NCI-H1105 treated with DMSO at 0.1 percent for 48 hours (cell line): ENCODE measurements at places on chromosomes 4 and X.

DNA sequence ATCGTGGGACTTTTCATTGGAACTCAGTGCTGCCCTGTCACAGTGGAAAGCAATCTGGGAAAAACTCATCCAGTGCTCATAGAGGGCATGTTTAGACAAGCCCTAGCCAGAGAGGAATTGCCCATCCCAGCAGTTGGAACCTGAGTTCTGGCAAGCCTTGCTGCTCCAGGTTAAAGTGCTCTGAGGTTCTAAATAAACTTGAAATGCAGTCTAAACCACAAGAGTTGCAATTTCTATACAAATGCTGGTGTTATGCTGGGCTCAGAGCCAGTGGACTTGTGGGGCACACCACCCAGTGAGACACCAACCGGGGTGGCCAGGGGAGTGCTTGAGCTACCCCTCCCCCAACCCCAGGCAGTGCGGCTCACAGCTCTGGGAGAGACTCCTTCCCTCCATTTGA, 142.8 kb upstream of the PPP1R2C start:
- DNase-seq = peak; percentile 48

DNA sequence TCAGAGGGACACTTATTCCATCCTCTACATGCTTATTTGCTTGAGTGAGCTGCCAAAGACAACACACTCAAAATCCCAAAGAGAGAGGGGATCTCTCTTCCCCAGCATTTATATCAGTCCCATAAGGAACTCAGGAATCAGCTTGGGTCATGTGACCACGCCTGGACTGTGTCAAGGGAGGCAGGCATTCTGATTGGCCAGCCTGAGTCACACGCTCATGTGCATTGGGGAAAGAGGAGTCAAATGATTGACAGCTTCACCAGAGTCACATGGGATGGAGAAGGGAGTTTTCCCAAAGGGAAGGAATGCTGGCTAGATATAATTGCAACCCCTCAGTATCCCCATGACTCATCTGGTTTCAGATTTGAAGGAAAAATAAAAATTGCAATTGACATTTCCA, 49.0 kb downstream of the RWDD4 start:
- DNase-seq = no peak

DNA sequence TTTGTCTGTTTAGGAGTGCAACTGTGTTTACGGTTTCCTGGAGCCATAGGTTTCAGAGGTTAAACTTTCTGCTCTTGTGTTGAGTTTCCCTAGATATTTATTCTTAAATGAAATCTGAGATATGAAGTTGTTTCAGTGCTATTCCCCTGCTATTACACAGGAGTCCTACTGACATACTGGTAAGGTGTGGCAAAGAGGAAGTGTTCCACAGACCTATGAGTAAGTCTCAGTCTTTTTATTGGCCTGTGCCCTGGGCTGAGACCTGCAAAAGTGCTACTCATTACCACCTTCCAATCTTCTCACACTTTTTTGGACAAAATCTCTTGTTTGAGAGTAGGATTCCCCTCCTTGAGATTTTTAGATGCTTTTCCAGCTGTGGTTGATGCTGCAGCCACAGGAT, 35.6 kb upstream of the MAGEA8 start:
- DNase-seq = no peak

DNA sequence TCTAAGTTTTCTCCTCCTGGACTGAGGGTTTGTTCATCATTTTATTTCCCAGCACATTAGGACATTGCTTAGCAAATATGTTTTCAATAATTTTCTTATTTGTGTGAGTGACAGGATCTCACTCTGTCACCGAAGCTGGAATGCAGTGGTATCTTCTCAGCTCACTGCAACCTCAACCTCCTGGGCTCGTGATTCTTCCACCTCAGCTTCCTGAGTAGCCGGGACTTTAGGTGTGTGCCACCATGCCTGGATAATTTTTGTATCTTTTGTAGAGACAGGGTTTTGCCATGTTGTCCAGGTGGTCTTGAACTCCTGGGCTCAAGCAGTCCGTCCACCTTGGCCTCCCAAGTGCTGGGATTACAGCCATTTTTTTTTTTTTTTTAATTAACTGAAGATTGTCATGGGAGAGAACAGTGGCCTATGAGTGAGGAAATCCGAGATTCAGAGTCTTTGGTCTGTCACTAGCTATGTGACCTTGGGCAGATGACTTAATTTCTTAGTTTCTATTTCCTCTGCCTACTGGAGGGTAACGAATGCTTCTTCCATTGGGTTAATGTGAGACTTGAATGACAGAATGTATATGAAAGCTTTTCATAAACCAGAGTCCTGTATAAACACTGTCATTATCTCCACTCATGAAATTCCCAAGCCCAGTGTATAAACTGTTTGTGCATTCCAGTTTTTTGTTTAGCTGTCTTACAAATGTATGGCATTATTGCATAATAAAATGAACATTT, 23.9 kb downstream of the MOB1B start:
- no peak for DNase-seq

GRCh38 chrX:46620505-46620904, 46.9 kb downstream of the CHST7 start:
- DNase-seq = no peak

- no peak for DNase-seq
These were observed 353.8 kb upstream of the CASK start for GRCh38 chrX:42276982-42277690.

GRCh38 chr4:35883108-35883507, 361.2 kb downstream of the ARAP2 start:
- DNase-seq = no peak

DNA sequence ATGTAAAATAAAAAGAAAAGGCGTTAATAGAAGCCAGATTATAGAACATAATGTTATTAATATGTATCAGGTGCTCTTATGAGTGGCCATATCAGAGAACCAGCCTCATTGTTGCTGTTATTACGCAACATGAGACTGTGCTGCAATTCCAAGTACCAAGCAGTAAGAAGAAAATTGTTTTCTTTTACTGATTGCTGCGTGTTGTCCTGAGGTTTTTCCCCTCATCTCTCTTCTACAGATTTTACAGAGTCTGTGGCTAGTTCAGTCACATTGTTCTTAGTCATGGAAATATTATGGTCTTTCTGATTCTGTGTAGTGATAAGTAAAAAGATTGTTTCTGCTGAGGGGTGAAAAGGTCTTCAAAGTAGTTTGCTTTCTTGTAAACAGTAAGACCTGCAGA, 55.9 kb downstream of the NPNT start:
- no peak for DNase-seq

DNA sequence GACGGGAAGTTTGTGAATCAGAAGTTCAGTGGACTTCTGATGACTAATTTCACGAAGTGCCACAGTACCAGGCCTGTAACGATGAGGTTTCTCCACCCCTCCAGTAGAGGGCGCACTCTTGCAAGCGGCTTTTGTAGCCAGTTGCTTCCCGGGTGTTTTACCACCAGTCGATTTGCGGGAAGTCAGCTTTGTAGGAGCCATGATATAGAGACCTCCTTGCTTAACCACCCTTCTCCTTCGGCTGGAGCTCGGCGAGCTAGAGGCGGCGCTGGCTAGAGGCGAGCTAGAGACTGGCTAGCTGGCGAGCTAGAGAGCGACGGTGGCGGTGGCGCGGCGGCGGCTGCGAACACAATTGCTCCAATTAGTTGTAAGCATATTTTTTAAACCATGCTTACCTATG, 72.0 kb downstream of the IL1RAPL1 start:
- no peak for DNase-seq

DNA sequence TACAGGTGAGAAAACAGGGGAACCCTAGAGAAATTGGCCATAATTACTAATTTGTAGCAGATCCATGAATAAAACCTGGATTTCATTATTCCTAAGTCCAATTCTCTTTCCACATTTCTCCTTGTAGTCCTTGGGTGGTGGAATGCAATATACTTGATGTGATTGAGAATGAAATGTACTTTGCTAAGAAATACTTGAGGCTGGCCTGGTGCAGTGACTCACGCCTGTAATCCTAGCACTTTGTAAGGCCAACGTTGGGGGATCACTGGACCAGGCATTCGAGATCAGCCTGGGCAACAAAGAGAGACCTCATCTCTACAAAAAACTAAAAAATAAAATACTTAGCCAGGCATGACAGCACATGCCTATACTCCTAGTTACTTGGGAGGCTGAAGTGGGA, 15.9 kb downstream of the TMEM184C start:
- no peak for DNase-seq

- DNase-seq = no peak
These were observed 72.5 kb downstream of the LIMCH1 start for GRCh38 chr4:41610474-41610873.

GRCh38 chr4:4735136-4735750, 124.2 kb upstream of the MSX1 start:
- no peak for DNase-seq

GRCh38 chr4:157992038-157992705, 180.7 kb downstream of the GASK1B start:
- peak; percentile 50 for DNase-seq
